AG09319 (cell line): ENCODE measurements at places on chromosomes 6 and 20.

DNA sequence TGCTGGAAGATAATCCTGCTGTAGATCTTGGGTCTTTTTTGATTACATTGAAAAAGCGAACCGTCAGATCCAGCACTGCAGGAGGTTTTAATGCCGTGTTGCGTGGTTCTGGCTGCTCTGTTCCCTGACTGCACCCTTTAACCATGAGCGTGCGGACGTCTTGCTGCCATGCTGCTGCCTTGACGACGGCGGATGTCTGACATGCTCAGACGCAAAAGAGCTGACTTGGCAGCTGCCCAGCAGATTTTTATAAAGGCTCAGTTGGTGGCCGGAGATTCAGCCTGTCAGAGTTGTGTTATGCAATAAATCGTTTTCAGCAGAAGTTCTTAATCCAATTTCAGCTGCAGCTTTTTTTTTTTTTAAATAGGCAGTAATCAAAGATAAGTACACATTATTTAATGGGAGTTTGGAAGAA is 119.4 kb downstream of the JARID2 start:
- peak; percentile 58 for DNase-seq

GRCh38 chr6:111541026-111541681 is 58.1 kb upstream of the REV3L start:
- DNase-seq: no peak

DNA sequence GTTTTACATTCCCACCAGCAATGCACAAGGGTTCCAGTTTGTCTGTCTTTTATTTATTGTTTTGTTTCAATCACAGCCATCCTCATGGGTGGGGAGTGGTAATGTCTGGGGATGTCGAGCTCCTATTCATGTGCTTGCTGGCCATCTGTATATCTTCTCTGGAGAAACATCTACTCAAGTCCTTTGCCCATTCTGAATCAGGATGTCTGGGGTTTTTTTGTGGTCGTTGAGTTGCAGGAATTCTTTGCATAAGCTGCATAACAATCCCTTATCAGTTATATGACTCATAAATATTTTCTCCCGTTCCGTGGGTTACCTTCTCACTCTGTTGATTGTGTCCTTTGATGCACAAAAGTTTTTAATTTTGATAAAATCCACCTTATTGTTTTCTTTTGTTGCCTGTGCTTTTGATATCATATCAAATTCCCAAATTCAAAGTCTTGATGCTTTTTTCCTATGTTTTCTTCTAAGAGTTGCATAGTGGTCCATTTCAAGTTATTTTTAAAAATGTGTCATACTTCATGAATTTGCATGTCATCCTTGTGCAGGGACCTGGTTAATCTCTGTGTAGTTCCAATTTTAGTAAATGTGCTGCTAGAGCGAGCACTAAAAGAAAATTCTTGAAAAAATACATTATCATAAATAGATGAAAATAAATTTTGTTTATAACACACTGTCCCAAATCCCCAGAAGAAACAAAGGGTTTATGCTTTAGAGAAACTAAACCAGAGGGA is 54.9 kb upstream of the PDE10A start:
- DNase-seq: no peak

GRCh38 chr20:35286077-35286898 is 1.7 kb upstream of the EIF6 start:
- no peak for DNase-seq

DNA sequence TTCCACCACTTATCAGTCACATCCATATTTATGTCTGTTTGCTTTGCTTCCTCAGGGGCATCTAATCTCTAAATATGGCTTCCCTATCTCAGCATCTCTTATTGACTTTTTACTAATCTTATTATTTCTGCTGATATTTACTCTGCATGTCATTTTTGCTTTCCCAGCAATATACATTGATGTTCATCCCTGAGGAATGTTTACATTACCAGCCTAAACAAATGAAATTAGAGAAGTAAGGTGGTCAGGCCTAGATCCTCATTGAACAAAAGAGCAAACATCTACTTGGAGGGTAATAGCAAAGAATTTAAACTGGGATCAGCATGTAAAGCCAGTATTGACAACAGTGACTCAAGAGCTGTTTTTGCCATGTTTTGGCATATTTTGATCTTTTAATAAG is 546.4 kb downstream of the MMUT start:
- no peak for DNase-seq

- no peak for DNase-seq
Observed at GRCh38 chr6:98560841-98561240, 273.5 kb upstream of the POU3F2 start.

DNA sequence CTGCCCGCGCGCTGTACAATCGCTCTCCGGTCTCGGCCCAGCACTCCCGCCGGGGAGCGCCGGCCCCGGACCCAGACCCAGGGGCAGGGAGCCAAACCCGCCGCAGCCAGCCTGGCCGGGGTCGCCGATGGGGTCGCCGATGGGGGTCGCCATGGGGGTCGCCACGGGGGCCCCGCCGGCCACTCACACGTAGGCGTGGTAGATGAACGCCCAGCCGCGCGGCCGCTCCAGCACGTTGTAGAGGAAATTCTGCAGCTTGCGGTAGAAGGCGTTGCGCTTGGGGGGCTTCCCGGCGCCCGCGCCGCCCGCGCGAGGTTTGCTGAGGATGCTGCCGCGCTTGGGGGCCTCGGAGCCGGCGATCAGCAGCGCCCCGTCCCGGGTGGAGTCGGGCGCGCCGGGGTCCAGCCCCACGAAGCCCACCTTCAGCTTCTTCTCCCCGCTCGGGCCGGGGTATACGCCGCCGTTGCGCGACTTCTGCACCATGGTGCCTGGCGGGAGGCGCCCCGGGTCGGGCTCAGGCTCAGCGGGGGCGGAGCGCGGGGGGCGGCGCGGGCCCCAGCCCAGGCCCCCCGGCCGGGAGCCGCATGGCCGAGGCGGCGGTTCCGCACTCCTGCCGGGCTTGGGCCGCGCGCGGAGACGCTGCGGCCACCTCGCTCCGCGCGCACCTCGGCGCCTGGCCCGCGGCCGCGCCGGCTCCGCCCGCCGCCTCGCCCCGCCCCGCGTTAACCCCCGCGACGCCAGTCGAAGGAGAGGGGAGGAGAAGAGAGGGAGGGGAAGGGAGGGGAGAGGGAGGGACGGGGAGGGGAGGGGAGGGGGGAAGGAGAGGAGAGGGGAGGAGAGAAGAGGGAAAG is at the start of gene KCNQ2:
KCNQ2 (minus strand) TSS at position 675 of the 851 bp plus-strand sequence; CDS start at position 483, 192 bp downstream.
- DNase-seq: no peak

DNA sequence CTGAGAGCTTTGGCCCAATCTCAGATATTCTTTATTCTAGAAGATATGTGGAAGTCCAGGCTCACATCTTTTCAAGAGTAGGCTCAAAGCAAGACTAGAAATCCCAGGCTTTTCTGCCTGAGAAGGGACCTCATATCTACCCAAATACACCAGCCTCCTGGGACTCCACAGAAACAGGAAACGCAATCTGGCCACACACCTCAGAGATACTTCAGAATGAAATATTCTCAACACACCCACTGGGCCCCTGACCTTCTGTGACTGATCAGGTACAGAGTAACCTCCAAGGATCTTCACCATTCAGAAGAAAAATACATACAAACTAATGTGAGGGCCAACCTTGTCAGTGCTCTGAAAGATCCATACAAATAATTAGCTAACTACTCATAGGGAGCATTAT is 183.2 kb downstream of the HIVEP2 start:
- no peak for DNase-seq

GRCh38 chr20:53739799-53740785 is 146.5 kb upstream of the ZNF217 start:
- no peak for DNase-seq

GRCh38 chr6:11236076-11236750 is 3.7 kb upstream of the NEDD9 start:
- DNase-seq: no peak

GRCh38 chr6:81480139-81480538 is 272.3 kb downstream of the TENT5A start:
- no peak for DNase-seq

GRCh38 chr20:17460119-17460518 is 71.1 kb downstream of the BFSP1 start:
- no peak for DNase-seq

DNA sequence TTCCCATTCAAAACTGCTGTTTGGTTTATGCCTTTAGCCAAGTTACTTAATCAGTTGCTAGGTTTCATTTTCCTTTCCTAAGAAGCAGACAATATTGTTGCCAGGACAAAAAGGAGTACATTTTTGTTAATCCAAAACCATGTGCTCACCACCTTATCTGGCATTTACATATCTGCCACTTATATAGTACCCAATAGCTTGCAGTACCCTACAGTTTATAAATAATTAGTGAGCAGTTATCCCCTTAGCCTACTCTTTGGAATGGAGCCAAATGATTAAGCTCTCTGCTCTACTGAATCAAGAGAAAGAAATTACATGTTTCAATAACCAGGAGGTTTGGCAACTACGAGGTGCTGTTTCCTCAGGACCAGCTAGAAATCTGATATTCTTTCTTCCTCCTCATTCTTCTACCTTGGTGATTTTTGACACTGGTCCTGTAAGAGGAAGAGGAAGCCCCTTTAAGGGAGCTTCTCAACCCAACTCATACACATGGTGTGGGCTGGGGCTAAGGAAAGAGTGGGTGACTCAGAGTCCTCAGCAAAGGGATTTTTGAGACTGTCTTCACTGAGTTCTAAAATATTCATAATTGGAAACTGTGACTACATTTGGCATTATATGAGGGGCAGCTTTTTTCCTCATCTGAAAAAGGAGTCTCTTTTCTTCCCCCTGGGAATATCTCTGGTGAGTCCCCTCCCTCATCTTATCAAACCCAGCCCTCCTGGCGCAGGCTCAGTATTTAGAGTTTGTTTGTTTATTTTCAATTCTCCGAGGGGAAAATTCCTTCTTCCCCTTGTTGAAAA is 1.5 kb downstream of the ZNFX1 start:
- DNase-seq: no peak
